ENCODE measurements at places on chromosomes 4 and X.

- DNase-seq, result no peak
These were observed 80.0 kb downstream of the ALPK1 start for GRCh38 chr4:112377171-112377570.

DNA sequence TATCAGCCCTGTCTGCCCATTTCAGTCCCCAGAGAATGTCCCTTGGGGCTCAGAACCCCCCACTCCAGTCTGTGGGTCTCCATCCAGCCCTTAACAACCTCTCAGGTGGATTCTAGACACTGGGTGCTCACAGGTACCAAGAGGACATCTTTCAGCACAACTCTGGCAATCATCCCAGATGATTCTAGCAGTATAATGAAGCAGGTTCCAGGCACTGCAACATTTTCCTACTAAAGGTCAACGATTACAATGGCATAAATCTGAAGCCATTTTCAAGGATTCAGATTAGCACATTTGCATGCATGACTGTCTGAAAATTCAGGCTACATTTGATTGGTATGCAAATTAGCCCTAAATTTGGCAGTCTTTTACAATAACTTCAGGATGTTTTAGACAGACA, 10.0 kb downstream of the SLC2A9 start:
- no peak for DNase-seq

DNA sequence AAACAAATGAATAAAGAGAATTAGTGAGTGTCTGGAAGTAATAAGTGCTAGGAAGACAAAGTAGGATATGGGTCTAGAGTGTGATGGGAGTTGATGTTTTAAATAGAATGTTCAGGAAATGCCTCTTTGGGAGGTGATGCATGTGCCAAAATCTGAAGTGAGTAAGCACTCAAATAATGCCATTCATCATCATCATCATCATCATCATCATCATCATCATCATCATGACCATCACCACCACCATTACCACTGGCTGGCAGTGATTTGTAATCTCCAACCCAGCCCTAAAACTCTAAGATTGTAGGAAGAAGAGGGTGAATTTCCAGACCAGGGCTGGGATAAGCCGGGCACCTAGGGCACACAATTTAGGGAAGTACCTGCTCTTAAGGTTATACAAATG, 9.7 kb upstream of the SOX3 start:
- no peak for DNase-seq

GRCh38 chr4:39232100-39232499, 49.8 kb downstream of the WDR19 start:
- no peak for DNase-seq

GRCh38 chrX:20271186-20271585, 4.5 kb upstream of the RPS6KA3 start:
- DNase-seq, result no peak

DNA sequence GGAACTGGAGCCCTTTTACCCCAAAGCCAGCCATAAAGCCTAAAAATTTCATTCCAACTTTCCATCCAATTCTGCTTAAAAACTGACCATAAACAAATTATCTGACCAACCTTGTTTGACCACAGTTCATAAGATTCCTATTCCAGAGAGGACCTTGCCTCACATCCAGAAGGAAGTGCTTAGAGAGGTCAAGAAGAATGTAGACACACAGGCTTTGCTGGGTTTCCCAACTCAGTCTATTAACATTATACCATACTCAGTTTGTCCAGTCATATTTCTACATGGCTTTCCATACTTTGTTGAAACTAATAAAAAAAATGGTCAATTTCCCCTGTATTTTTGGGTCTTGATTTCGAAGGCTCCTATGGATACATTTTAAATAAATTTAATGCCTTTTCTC, 1522.5 kb downstream of the ARAP2 start:
- DNase-seq, result no peak

- DNase-seq, result no peak
These were observed 25.9 kb downstream of the CPE start for GRCh38 chr4:165404696-165405095.

Measured in stimulated activated CD8-positive, alpha-beta memory T cell treated with anti-CD3 and anti-CD28 coated beads, Interleukin-15, amount 100 ng/mL, for 1 hour (primary cell).